PC-3 (cell line): ENCODE measurements at places on chromosomes 12 and 14.

- DNase-seq, result no peak
Observed at GRCh38 chr14:22096514-22096895, 422.9 kb upstream of the OR4E1 start.

DNA sequence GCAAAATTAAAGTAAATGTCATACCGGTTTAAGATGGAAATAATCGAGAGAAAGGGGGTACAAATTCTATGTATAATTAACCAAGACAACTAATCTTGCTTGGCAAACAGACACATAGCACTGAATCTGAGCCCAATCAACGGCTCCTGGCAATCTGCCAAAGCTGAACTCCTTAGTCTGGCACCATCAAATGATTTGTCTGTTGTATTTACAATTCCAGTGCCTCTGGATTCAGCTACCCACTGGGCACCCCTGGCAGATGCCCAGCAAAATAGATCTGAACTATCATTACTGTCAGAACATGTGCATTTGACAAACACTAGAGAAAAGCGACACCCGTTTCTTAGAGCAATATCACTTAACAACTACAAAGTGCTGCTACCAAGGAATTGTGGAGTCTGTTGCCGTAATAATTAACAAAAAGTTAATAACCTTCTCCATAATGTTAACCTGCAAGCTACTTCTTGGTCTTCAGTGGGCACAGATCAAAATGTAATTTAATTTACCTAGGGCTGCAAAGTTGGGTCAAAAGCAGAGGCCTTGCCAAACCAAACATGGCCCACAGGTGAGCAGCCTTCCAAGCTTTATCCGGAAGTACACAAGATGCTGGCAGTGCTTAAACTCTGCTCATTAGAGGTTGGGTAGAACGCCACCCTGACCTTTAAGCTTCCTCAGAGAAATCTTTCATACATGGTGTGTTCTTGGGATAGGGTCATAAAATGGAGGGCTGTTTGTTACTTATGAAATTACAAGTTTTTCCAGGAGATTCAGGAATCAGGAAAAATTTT is 7.6 kb downstream of the EGLN3 start:
- DNase-seq, result no peak

DNA sequence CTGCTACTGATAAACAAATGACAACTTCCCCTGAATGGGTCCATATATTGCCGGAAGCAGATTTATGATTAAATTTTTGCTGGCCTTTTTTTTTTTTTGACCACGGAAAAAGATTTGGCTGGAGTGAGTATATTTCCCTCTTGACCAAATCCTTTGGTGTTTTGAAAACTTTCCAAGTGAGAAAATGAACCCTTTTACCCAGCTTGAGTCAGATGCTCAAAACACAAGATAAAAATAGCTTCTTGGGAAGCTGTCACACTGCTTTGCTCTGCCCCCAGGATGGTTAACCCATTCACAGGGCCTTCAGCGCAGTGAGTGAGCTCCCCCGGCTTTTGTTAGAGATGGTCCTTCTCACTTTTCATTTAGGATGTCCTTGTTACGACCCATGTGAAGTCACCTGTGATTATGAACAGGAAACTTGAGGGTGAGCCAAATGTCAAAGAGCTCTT is 224.3 kb downstream of the PELI2 start:
- no peak for DNase-seq

GRCh38 chr12:22043943-22044342 is 2.1 kb upstream of the CMAS start:
- no peak for DNase-seq

GRCh38 chr12:79438480-79439174 is 252.1 kb downstream of the PAWR start:
- DNase-seq, result peak; percentile 28

DNA sequence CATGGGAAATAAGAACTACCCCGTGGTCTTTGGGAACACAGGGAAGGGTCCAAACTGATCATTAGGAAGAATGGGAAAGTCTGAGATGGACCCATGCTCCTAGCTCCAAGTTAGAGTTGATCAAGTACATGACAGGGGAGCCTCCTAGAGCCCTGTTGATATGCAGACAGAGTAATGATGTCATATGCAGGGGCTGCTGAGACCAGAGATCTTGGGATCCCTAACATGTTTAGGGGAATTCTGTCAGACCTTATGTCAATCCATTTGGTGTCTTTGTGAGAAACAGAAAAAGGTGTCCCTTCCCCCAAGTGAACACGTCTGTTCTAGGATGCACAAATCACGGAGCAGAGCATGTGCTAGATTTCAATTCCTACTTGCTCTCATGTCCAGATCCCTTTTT is 6.6 kb downstream of the SLC25A21 start:
- DNase-seq, result no peak

DNA sequence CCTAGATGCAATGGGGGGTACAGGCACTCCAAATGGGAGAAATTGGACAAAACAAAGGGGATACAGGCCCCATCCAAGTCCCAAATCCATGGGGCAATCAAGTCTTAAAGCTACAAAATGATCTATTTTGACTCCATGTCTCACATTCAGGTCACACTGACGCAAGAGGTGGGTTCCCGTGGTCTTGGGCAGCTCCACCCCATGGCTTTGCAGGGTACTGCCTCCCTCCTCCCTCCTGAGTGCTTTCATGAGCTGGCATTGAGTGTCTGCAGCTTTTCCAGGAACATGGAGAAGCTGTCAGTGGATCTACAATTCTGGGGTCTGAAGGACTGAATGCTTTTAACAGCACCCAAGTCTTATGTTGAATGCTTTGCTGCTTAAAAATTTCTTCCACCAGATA is 274.5 kb upstream of the LRIG3 start:
- DNase-seq, result no peak

- DNase-seq, result peak; percentile 82
Observed at GRCh38 chr14:91229743-91230200, 14.7 kb downstream of the GPR68 start.

GRCh38 chr12:68350753-68351152 is 18.6 kb upstream of the MDM1 start:
- peak; percentile 15 for DNase-seq

DNA sequence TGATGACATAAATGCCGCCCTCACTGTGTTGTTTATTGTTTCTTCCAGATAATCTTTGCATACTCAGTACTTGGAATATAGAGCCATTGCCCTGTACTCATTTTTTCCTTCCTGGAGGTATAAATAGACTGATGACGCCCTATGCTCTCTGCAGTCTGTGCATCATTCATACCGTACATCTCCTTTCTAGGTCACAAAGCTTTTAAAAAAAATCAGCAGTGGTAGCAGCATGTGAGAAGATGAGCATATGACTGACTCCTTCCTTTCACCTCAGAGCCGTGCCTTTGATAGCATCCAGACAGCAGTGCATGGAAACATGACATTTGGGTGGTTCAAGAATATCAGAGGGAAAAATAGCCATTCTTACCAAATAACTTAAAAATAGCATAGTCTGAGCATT is 77.3 kb downstream of the PDE3A start:
- DNase-seq, result no peak

DNA sequence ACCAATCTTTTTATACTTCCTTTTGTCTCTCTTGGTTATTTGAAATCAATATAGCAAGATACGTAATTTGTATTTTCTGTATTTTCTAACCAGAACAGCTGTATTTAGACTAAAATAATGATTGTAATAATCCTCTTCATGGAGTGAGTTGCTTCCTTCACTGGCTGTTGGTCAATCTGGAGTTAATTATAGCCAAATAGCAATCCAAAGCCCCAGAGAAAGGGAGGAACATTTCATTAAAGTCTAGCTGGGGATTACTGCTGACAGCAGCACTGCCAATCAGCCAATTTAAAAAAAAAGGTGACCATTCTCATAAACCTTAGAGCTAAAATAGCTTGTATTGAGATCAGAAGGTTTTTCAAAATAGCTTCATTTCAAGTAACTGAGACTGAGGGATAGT is 118.0 kb downstream of the TRHDE start:
- no peak for DNase-seq

GRCh38 chr12:111067498-111067897 is 147.1 kb upstream of the MYL2 start:
- DNase-seq, result peak; percentile 71

DNA sequence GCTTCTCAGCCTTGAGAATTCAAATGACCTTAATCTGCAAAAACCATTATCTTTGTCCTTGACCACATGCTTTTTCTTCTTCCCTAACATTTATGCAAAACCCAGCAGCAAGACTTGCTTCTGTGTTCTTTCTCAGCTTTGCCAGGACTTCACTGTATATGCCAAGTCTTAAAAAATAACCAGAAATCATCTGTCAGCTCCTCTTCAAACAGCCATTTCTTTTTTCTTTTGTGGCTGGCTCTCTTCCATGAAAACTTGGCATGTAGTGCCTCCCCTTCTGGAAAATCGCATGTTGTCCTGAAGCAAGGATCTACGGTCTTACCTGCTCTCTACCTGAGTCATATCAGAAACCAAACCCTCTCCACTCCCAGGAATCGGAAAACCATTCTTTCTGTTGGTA is 364.9 kb downstream of the RPS29 start:
- no peak for DNase-seq

GRCh38 chr12:47722136-47722834 is 3.0 kb downstream of the ENDOU start:
- peak; percentile 37 for DNase-seq

GRCh38 chr12:77510985-77511384 is 319.7 kb upstream of the NAV3 start:
- DNase-seq, result no peak

DNA sequence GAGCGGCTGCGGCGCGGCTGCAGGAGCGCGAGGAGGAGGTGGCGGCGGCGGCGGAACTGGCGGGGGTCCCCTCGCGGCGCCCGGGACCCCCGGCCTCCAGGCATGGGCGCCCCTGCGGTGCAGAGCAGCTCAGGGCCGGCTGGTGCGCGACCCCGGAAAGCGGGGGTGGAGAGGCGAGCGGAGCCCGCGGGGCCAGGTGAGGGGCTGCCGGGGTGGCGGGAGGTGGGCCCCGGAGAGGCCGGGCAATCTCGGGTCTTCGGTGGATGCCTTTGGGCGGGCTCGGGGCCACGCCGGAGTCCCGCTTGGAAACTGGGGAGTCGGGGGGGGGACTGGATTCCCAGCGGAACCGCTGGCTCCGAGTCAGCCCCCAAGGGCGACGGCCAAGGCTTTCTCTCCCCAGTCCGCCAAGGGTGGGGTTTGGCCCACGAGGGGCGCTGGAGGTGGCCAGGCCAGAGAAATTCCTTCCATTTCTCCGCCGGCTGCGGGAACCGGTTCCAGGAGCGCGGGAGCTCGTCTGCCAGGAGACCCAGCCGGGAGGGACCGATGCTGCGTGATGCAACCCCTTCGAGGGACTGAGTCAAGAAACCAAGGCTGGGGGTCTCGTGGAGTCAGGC is 13.9 kb upstream of the NR4A1 start:
- peak; percentile 36 for DNase-seq

- no peak for DNase-seq
Observed at GRCh38 chr12:89574736-89575208, 48.9 kb upstream of the POC1B start.

DNA sequence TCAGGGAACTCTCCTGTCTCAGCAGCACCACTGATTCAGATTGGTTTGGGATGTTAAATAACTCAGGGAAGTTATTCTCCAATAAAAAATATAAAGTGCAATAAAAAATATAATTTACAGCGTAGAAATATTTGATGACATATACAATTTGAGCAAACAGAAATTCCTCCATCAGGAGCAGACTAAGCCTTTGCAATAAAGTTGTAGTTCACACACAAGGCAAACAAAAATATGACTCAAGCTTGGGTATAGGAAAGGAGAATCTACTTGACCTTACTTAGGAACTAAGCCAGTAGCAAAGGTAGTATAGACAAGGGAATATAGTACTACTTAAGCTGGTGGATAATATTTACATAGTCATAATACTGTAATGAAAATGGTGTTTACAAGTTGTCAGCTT is 264.1 kb downstream of the KIF21A start:
- peak; percentile 84 for DNase-seq

- no peak for DNase-seq
Observed at GRCh38 chr12:100851637-100852036, 57.1 kb downstream of the ANO4 start.

DNA sequence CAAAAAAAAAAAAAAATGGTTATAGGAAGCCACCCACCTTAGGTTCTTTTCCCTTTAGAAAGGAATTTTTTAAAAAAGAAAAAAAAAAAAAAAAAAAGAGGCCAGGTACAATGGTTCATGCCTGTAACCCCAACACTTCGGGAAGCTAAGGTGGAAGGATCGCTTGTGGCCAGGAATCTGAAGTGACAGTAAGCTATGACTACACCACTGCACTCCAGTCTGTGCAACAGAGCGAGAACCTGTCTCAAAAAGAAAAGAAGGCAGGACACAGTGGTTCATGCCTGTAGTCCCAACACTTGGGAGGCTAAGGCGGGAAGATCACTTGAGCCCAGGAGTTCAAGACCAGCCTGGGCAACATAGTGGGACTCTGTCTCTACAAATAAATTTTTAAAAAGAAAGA is 36.0 kb downstream of the SPTLC2 start:
- DNase-seq, result no peak

DNA sequence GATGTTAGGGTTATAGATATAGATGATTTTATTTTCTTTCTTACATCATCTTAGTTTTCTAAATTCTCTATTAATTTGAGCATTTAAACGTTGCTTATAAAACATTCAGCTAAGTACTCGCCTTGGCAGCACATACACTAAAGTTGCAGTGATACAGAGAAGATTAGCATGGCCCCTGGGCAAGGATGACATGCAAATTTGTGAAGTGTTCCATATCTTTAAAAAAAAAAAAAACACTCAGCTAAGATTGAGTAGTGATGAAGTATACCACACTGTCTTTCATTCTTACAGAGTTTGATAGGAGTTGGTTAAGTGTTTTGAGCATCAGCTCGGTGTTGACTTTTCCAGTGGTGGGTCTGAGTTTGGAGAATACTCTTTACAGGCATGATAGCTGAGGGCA is 72.3 kb downstream of the FRMD6 start:
- DNase-seq, result no peak

DNA sequence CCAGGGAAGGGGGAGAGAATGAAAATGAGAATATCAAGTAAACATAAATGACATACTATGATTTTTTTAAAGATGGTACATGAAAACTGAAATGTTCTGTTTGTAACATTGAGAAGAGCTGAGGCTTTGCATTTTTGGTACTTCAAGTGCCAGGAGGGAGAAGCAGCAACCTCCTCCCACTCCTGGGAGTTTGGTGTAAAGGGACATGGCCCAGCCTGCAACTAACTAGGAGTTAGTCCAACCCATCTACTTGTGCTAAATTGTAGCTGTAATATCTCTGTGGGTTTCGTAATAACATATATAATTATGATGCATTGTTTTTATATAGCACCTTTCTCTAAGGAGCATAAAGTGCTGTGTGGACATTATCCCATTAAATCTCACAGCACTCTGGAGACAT is 517.5 kb downstream of the NELL2 start:
- no peak for DNase-seq

GRCh38 chr12:3227076-3227975 is 150.1 kb downstream of the TSPAN9 start:
- no peak for DNase-seq

DNA sequence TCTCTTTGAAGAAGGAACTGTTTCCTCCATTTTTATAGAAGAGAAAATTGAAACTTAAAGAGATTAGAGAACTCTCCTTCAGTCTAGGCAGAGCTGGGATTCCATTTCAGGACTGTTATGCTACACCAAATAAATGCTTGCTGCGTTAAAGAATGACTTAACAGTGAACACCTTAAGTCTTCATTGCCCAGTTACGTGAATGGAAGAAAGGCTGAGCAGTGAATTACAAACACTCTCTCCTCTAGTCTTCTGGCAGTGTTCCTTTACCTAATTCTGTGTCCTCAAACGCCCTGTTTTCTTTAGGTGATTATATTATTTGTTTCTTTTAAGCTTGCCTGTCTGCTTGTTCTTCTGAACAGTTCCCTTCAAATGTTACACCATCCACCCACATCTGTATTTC is 59.7 kb downstream of the RCOR1 start:
- no peak for DNase-seq
